ENCODE measurements at places on chromosomes 2 and 18.

GRCh38 chr18:79744625-79745024 lies 53.1 kb upstream of the KCNG2 start:
- DNase-seq = no peak

DNA sequence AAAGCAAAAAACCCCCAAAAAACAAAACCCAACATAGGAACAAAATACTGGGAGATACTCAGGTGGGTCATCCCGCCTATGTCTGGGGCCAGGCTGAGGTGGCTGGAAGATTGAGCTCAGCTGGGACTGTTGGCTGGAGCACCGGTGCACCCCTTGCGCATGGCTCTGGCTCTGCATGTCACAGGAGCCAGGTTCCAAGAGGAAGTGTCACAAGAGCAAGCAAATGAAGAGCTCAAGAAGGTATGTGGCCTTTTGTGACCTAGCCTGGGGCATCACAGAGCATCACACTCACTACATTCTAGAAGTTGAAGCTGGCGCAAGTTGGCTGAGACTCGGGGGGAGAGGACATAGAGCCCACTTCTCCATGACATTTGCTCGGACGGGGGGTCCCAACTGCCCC lies 40.6 kb downstream of the PDCL3 start:
- DNase-seq = no peak

DNA sequence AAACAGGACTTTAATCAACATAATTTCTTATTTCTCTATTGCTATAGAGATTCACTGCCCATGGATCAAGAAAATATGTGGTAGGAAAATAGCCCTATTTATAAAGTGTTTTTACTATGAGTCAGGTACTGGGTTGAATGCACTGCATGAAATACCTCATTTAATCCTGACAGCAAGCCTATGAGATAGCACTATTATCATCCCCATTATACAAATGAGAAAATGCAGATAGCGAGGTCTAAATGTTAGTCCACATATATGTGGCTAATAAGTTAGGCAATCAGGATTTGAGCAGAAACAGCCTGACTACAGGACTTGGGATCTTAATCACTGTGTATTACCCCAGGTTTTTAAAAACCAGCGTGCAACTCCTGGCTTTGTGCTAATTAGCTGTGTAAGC lies 8.5 kb upstream of the LYPD1 start:
- DNase-seq = no peak

DNA sequence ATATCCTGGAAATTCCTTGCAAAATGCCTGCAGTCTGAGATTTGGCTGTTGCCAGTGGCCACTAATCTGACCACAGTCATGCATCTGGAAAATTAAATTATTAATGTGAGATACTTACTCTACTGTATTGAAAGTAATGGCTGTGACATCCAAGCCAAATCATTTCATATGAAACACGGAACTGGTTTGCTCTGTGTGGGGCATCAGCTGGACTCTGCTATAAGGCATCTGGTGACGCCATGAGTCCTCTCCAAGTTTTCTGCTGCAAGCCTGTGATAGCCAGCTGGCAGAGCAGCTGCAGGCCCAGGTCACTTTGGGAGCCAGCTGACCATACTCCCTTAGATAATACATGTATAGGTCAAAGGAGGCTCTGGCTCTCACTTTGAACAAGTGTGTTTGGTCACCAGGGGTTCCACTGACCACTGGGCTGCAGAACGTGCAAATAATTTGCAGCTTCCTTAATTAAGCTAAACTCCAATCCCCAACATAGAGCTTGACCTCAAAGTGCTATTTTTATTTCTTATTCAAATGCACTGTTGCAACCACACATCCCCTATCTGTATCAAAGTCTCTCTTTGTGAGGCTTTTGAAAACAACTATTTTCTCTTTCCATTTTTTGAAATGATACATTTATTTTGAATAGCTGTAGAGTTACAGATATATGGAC lies 152.9 kb downstream of the NCKAP5 start:
- DNase-seq = no peak

GRCh38 chr18:21632393-21632792 lies 20.3 kb downstream of the SNRPD1 start:
- DNase-seq = no peak

DNA sequence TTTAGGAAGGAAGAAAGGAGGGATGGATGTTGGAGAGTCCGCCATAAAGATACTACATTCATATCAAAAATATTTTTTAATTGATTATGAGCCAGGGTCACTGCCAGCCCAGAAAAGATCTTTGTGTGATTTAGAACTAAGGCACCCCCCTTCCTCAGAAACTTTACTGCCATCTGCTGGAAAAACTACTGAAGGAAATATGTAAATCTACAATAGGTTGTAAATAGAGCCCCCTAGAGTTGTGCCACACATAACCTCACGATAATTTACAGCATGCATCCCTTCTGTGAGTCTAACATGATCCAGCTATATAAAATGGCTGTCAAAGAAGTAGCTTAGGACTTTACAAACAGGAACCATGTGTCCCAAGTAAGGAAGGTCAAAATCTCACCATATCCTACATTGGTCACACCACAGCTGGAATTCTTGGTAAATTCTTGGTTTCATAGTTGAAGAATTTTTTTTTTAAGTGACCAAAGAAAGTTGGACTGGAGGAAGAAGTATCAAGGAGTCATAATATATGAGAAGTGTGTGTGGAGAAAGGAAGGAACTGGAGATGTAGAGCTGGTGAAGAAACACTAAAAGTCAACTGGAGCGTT lies 152.5 kb downstream of the CYP26B1 start:
- DNase-seq = no peak

GRCh38 chr2:139403948-139404347 lies 623.8 kb upstream of the NXPH2 start:
- no peak for DNase-seq

- DNase-seq = no peak
Observed at GRCh38 chr2:160893581-160893980, 266.6 kb upstream of the TANK start.

GRCh38 chr2:44566059-44566458 lies 204.3 kb downstream of the CAMKMT start:
- no peak for DNase-seq

DNA sequence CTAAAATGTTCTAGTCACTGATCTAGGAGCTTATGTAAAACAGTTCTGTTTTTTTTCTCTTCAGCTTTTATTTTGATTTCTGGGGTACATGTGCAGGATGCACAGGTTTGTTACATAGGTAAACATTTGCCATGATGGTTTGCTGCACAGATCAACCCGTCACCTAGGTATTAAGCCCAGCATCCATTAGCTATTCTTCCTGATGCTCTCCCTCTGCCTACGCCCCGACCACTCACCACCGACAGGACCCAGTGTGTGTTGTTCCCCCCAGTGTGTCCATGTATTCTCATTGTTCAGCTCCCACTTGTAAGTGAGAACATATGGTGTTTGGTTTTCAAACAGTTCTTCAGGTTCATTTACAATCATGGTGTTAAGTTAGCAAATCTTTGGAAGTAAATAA lies 84.8 kb upstream of the PROKR1 start:
- DNase-seq = no peak

GRCh38 chr18:40215979-40216378 lies 1739.1 kb upstream of the PIK3C3 start:
- no peak for DNase-seq

DNA sequence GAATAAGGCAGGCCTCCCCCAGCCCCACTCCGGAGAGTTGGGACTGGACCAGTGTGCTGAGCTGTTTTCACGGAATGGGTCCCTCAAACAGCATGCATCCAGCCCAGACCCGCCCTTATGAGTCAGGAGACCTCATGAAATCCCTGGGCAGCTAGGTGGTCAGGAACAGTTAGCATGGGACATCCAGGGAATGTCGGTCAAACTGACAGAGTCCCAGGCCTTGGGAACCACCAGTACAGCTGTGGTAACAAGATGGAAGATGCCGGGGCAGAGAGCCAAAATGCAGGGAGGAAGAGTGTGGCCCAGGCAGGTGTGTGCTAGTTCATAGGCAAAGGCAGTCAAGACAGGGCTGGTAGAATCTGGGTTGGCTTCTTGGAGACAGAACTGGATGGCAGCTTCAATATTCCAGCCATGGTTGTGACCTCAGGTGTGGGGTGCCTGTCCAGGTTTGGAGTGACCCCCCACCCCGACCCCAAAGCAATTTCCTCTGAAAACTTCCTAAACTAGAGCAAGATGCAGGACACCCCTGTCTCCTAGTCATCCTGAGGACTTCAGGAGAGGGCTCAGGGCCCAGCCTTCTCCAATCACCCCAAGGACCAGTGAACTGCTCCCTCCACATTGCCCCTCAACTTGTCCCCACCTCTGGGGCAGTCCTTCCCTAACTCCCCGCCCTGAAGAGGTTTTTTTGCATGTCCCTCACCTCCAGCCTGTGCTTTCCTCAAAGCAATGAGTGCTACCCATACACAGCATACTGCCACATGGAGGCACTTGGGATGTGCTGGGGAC lies 46.5 kb downstream of the KCNIP3 start:
- no peak for DNase-seq

DNA sequence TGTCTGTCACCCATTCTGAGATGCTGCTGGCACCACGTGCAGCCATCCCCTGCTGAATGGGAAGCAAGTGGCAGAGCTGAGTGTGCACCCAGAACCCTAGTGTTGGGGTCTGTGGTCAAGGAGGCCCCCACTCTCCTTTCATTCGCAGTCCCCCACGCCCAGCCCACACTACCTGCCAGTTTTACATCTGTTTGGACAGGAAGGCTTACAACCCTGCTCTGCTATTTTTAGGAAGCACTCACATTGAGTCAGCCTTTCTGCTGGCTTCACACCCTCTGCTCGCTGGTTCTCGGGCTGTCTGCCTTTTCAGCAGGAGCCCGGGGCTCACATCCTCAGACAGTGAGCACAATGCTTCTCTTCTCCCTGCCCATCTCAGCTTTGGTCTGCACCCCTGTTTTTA lies 10.7 kb upstream of the ADCY3 start:
- no peak for DNase-seq

- DNase-seq = no peak
Observed at GRCh38 chr2:60033325-60033724, 520.1 kb downstream of the BCL11A start.

DNA sequence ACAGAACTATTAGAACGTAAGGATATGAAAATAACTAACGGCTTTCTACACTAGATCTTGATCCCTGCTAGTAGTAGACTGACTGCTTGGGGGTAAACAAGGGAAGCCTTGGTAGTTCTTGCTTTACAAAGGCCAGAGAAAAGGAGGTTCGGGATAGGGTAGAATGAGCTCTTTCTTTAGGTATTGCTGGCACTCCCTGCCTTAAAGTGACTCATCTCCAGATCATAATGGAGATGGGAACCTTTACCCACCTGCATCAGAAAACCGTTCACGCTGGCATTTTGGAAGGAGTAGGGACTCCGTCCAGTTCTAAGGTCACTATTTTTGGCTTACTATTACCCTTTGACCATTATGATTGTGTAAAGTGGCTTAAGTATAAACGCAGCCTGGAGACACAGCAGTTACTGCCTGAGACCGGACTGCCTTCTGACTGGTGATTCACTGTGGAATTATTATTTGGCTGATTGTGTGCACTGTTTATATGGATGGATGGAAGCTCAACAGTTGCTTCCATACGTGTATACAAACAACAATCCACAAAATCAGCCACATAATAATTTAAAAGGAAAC lies 482.5 kb downstream of the STK39 start:
- no peak for DNase-seq

- DNase-seq = no peak
Observed at GRCh38 chr2:24011250-24012104, 1.6 kb downstream of the MFSD2B start.

DNA sequence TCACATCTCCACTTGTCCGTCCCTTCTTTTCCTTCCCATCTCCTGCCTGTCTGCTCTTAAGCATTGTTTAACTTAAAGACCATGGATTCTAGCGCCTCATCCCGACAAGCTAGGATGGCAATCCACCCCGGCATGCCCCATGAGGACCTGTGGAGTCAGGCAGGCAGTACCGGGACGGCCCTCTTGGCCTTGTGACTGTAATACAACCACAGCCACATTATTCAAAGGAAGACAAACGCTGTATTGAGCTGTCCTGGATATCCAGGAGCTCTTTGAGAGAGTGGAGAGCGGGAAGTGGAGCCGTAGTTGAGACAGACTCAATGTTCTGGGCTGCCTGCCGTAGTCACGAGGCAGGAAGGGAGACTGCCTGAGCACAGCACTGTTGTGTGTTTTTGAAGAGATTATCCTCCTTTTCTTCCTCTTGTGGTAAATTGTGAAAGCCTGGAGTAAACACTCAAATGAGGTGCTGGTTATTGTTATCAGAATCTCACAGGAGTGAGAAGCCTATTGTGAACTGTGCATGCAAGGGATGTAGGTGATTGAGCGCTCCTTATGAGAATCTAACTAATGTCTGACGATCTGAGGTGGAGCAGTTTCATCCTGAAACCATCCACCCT lies 929.8 kb upstream of the CNTNAP5 start:
- no peak for DNase-seq

- DNase-seq = no peak
Observed at GRCh38 chr2:199261239-199261638, 196.5 kb downstream of the SATB2 start.

DNA sequence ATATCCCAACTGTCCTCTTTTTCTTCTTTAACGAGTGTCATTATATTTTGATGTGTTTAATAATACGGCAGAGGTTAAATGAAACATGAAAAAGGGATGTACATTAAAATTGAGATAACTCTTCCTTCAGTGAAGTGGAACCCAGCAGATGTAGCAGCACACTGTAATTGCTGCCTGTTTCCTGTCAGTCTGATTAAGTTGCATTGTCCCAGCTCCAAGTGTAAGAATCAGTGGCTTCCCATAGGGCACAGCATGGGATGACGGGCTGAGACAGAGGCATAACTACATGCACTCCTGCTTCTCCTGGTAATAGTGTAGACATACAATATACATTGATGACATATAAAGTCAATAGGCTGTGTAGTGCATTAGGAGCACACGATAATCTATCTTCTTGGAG lies 175.8 kb upstream of the TCF4 start:
- DNase-seq = no peak

DNA sequence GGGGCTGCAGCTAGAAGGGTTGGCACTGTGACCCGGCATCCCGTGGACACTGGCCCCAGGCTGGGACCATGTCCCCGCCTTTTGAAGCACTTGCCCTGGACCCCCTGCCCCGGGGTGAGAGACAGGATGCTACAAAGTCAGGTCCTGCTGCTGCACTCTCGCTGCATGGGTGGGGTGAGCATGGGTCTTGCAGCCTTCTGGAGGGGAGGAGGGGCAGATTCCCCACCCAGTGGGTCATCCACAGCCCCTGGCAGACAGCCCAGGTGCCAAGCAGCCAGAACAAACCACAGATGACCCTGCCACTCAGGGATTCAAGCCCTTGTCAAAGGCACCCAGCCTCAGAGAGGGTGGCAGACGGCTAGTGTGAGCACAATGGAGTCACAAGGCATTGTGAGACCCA lies 5.7 kb upstream of the NMUR1 start:
- no peak for DNase-seq

- no peak for DNase-seq
Observed at GRCh38 chr2:111624411-111625156, 259.4 kb downstream of the ANAPC1 start.

- DNase-seq = no peak
Observed at GRCh38 chr2:30230497-30231211, 680 bp upstream of the LBH start.

GRCh38 chr2:238582159-238582558 lies 155.4 kb downstream of the ASB1 start:
- no peak for DNase-seq

Data from NCI-H774 (cell line).